ENCODE measurements at places on chromosomes 3 and 15.

DNA sequence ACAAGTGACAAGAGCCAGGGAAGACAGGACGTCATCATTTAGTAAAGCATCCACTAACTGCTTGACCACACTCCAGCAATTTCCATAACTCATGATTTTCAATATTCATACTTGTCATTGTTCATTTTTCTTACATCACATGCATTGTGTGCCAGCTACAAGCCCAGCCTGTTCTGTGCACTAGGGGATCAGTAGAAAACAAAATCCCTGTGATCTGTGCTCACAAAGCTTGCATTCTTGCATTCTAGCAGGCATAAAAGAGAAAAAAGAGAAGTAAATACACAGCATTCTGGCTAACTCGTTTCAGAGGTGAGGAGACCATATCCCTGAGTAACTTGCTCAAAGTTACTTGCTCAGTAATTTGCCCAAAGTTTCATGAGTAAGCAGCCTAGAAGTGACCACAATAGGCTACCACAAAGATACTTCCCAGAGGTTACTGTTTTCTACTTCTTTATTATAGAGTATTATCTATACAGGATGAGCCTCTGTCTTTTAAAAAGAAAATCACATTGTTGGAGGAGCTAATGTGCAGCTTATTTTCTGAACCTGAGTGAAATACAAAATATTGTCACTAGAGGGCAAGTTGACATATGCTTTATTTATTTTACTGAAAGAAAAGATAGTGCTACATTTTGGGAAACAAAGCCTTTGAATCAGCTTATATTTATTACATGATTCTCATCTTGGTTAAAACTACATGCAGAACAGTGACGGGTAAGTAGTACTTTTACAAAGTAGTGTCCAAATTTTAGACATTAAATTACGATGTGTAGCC is 701.4 kb upstream of the LMCD1 start:
- no peak for DNase-seq

GRCh38 chr3:14414846-14415464 is 12.5 kb downstream of the SLC6A6 start:
- no peak for DNase-seq

DNA sequence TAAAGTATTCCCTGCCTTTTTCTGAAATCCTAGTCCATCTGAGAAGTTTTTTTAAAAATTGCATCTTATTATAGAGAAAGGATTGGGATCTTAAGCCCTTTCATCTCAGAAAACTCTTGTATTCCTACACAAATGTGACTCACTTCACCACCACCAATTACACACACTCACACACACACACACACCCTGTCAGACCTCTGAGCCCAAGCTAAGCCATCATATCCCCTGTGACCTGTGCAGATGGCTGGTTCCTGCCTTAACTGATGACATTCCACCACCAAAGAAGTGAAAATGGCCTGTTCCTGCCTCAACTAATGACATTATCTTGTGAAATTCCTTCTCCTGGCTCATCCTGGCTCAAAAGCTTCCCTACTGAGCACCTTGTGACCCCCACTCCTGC is 1181.9 kb downstream of the ROBO2 start:
- DNase-seq: no peak

DNA sequence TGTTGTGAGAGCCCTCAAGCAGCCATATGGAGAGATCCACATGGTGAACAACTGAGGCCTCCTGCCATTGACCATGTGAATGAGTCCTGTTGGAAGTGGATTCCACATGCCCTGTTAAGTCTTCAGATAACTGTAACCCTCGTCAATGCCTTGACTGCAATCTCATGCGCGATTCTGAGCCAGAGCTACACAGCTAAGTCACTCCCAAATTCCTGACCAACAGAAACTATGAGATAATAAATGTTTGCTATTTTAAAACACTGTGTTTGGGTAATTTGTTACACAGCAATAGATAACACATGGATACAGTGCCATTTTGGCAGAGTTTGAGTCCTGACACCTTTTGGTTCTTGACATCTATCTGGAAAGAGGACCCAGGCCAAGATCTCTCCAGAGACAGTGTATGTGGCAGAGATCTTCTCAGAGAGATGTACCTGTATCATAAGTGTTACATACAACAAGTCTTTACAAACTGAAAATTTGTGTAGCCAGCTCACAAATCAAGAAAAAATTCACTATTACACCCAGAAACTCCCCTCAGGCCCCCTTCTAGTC is 34.5 kb upstream of the BNC1 start:
- DNase-seq: no peak

DNA sequence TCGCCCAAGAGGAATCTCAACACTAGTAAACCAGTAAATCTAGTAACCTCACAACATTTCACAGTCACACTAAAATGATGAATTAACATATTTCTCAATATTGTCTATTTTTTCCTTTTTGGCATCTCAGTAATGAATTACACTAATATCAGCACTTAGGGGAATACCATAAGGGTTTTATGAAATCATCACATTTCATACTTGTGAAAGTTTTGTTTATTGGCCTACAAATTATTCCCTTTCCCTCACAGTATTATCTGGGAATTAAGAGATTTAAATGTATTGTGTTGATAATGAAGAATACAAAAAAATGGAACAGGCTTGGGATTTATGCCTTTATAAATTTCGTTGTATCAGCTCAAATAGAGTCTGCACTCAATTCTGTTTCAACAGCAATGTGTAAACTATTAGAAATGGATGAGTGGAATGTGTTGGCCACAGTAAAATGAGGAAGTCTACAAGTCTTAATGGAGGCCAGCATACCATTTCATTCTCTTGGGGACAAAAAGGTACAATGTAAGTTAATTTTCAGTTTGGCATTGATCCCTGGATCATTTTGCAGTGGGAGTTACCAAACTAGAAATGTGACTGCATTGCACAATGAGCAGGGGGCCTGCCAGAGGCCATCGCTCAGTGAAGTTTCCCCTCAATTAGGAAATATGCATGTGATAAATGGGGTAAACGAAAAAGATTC is 195.4 kb downstream of the FMN1 start:
- DNase-seq: no peak

DNA sequence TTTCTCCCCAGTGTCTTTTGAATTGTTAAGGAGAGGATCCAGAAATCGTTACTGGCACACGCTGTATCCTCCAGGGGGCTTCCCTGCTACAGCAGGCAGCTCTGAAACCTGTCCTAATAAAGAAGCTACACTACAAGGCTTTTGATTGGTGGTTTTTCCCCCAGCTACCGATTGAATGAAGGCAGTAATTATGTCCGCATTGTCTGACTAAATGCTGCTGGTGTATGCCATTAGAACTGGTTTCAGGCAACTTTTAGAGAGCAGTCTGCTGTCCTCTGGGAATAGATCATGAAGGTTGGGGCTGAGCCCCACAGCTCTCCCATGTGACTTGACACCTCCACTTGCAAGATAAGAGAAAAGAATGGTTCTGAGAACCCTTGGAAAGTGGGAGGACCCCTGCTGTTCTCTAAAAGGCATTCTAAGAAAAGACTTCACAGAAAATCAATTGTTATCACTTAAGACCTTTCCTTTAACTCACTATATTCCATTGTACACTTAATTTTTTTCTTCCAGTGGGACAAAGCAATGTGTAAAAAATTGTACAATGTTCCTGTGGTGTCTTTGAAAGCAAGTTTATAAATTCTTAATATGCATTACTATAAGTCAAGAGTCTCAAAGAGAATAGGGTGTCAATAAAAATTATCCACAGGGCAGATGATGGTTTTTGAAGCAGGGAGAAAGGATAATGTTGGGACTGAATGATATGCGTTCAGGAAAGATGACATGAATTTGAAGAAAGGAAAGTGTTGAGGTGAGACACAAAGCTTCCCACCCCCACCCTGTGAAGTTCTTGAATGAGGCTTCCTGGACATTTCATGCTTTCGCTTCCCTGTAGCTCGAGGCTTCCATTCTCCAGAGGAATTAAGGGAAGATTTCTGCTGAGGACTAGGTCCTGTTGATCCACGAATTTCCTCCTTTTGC is 53.0 kb upstream of the DAZL start:
- DNase-seq: no peak

DNA sequence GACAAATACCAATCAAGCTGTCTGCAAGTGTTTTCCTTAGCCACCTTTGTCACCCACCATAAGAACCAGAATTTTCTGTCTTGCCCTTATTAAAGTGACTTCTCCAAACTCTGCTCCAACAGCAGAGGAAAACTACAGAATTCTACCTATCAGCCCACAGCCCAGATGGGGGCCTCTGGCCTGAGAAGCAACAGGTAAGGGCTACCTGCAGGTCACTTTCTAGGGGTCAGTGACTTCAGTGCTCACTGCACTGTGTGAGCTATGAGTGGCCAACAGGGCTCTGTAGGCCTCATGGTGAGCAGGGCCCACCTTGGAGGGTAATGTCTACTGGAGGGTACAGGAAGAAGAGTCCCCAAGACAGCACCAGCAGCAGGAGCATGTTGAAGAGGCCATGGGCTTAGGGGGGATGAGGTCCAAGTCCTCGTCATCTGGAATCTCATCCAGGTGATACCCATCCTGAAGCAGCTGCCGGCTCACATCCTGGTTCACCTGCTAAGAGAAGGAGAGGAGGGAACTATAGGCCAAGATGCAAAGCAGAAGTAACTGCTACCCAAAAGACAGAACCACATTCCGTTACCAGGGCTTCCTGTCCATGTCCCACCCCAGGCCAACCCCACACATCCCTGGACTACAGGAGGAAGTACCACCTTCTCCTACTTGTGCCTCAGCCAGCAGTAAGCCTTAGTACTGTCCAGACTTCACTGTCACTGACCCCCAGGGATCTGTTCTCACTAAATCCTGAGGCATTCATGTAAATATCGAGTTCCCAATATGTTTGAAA is 4.2 kb downstream of the FAM219B start:
- DNase-seq: no peak

GRCh38 chr3:177431525-177432176 is 234.4 kb upstream of the TBL1XR1 start:
- DNase-seq: no peak

- DNase-seq: no peak
Observed at GRCh38 chr3:97901313-97902248, 70.7 kb downstream of the RIOX2 start.

DNA sequence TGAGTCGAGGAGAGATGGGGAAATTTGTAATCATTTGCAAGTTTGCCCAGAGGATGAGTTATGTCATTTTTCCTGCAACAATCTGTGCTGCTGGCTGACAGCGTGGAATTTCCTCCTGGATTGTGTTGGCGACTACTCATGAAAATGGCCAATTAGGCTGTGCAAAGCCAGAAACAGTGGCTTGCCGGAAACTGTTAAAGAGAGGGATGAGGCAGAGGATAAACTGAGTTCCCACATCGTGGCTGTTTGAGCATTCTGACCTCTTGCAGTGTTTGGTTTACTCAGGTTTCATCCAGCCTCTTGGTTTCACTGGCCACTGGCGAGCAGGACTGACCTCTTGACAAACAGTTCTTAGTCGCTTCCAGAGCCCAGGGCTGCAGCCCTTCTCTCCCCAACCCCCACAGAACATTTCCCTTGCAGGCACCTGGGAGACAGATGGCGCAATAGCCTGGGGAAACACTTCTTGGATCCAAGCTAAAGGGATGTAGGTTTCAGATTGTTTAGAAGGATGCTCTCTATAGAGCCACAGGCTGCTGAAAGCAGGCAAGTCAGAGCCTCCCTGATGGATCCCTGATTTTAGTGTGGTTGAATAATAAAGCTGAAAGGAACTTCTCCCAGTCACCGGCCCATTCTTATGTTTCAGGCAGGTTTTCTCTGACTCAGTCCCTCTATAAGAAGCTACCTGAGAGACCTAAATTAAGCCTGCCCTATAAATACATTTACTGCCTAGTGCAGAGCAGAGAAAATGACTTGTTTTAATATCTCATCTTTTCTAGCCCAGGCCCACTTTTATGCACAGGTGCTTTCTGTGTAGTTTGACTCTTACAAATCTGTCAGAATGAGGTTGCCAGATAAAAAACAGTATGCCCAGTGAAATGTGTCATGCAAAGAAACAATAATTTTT is 92.8 kb upstream of the UBE2E1 start:
- peak; percentile 83 for DNase-seq

GRCh38 chr3:69425249-69425648 is 39.4 kb upstream of the FRMD4B start:
- peak; percentile 4 for DNase-seq

GRCh38 chr3:39718674-39719595 is 90.5 kb upstream of the MYRIP start:
- DNase-seq: peak; percentile 68

DNA sequence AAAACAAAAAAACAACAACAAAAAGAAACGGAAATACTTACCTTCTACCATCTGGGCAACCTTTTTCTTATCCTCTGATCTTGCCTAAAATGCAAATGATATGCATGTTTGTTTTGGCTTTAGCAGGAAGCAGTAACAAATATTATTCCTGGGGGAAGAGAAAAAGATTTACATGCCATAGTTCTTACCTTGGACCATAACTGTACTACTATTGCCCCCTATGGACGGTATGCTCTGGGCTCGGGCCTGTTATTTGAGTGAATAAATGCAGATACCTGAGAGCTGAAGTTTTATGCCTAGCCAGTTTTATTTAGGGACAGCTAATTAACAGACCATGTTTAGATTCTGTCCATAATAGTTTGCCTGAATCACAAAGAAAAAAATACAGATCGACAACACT is 12.6 kb upstream of the STARD5 start:
- DNase-seq: peak; percentile 30

DNA sequence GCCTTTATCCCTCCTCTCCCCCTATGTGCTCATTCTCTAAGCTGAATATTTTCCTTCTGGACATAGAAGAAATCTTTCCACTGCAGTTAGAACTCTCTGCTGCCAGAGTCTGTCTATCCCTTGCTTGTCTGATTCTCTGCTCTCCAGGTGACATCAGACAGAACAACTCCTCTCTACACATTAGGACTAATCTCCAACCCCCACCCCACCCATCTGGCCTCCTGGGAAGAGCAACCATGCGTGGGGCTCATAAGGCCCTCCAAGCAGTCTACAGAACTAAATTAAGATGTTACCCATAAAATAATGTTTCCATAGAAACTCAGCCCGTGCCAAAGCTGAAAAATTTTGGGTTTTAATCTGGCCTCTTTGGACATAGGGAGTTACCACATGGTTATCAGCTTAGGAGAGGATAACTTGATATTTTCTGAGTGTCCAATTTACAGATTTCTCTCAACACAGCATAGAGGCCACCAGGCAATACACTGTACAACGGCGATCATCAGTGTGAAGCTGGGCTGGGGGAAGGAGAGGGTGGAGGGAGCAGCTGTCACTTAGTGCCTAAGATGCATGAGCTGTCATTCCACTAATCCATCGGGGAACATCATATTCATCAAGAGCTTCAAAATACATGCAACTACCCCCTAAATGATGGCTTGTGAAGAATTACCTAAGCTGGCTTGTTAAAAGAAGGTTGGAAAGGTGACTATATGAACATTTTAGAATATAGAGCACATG is 199.4 kb downstream of the CLSTN2 start:
- DNase-seq: no peak
